ENCODE measurements at places on chromosomes 13 and 19. TPM values are rescaled to one million over a fixed set of nuclear protein-coding genes. Genes with fewer than 3 reads are reported as not detected.

The ZNF208 gene
- total RNA-seq, result not detected

The FGF9 gene
- total RNA-seq, result not detected

The PSPN gene
- 1.0 TPM for total RNA-seq

The IFNL1 gene
- not detected for total RNA-seq

The FGF14 gene
- total RNA-seq, result not detected

The ACER1 gene
- not detected for total RNA-seq

The PROSER1 gene
- total RNA-seq, result 10.0 TPM

The TINCR gene
- 3.9 TPM for total RNA-seq

The PSG6 gene
- not detected for total RNA-seq

The MYO16 gene
- total RNA-seq, result 0.03 TPM

The RAB3A gene
- 0.56 TPM for total RNA-seq

The MIPEP gene
- total RNA-seq, result 28.0 TPM

The RNF225 gene
- not detected for total RNA-seq

The SWSAP1 gene
- 2.0 TPM for total RNA-seq

The MAMSTR gene
- total RNA-seq, result 0.30 TPM

The PCDH9 gene
- 6.0 TPM for total RNA-seq

The CDC16 gene
- 43.2 TPM for total RNA-seq

The PEAK3 gene
- 0.05 TPM for total RNA-seq

The LGALS14 gene
- not detected for total RNA-seq

The NANOS3 gene
- total RNA-seq, result 3.3 TPM

The PPFIA3 gene
- total RNA-seq, result 8.1 TPM

The UBAC2 gene
- total RNA-seq, result 56.7 TPM

The ZNF708 gene
- 1.1 TPM for total RNA-seq

The PALM gene
- 18.2 TPM for total RNA-seq

The TYROBP gene
- total RNA-seq, result not detected

The CGB8 gene
- 1.9 TPM for total RNA-seq

The ATXN8OS gene
- total RNA-seq, result not detected

The C2CD4C gene
- total RNA-seq, result 0.44 TPM

The CEACAM5 gene
- total RNA-seq, result 1.7 TPM

The PCCA gene
- total RNA-seq, result 6.5 TPM

The KCNRG gene
- 0.71 TPM for total RNA-seq

The ZNF573 gene
- 1.8 TPM for total RNA-seq

The ZNF555 gene
- total RNA-seq, result 2.3 TPM

The C1QTNF9 gene
- total RNA-seq, result not detected

The DZIP1 gene
- 12.5 TPM for total RNA-seq

The FLT3LG gene
- total RNA-seq, result 1.4 TPM

The ZNF20 gene
- not detected for total RNA-seq

The GGN gene
- 0.26 TPM for total RNA-seq

The ZNF302 gene
- 11.9 TPM for total RNA-seq

The BCL2L12 gene
- 55.5 TPM for total RNA-seq

The ACP7 gene
- total RNA-seq, result 0.06 TPM

The MISP3 gene
- 2.3 TPM for total RNA-seq

The SLITRK1 gene
- total RNA-seq, result not detected

The NCAN gene
- 0.03 TPM for total RNA-seq

The SGCG gene
- total RNA-seq, result not detected

The SLAIN1 gene
- 0.45 TPM for total RNA-seq

The RNF113B gene
- not detected for total RNA-seq

The PGLYRP2 gene
- total RNA-seq, result not detected

The FAM187B gene
- not detected for total RNA-seq

The LILRB3 gene
- 0.43 TPM for total RNA-seq
